CD4-positive, alpha-beta T cell treated with Interleukin-15 for 4 hours (primary cell): ENCODE measurements at places on chromosomes 1 and 21.
A peak's percentile ranks its signal among the peaks of the same experiment; 100 is the strongest.

- DNase-seq, result no peak
Observed at GRCh38 chr1:241834733-241835377, 13.1 kb upstream of the EXO1 start.

GRCh38 chr1:119475866-119476439 is 31.1 kb upstream of the HSD3B1 start:
- no peak for DNase-seq

DNA sequence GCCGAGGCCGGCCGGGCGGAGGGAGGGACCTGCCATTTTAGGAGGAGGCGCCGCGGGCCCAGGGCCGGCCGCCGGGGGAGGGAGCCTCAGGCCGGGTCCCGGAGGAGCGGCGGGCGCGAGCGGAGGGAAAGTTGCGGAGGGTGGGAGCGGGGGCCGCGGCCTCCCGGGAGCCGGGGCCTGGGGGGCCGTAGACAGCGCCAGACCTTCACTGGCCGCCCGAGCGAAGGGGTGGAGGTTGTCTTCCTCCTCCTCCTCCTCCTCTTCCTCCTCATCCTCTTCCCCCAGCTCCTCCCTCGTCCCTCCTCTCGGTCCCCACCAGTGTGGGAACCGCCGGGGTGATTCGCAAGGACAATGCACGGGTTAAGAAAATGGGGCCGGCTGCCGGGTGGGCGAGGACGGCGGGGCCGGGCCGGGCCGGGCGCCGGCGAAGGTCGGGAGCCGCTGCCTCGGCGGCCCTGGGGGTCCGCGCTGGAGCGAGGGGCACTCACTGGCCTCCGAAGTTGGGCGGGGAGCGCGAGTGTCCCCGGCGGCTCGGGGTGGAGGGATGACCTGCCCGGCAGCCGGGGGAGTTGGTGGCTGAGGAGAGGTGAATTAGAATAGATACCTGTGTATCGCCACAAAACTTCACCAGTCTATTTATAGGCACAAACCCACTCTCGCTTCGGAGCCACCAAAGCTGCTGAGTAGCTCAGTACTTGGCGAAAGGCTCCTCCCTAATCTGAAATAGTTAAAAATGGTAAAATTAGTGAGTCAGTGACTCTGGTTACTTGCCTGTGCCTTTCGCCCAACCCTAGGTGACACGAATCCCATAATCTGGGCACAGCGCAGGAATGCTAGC is 1.3 kb downstream of the DYRK1A start:
- peak; percentile 41 for DNase-seq

DNA sequence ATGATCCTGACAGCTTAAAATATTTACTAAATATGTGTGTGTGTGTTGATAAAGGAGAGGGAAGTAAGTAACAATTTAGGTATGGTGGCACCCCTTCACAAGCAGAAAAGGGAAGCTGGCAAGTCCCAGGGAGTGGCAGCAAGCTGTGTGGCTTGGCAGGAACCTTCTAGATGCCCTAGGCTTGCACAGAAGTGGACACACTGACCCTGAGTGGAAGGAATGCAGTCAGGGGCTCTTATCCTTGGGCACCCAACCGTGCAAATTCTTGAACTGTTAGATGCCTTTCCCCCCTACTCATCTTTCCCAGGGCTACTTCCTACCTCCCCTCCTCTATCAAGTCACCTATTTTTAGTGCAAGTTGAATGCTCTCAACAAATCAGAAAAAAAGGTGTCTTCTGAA is 18.9 kb downstream of the ACP6 start:
- no peak for DNase-seq

GRCh38 chr1:164524810-164525209 is 34.2 kb upstream of the PBX1 start:
- DNase-seq, result no peak

DNA sequence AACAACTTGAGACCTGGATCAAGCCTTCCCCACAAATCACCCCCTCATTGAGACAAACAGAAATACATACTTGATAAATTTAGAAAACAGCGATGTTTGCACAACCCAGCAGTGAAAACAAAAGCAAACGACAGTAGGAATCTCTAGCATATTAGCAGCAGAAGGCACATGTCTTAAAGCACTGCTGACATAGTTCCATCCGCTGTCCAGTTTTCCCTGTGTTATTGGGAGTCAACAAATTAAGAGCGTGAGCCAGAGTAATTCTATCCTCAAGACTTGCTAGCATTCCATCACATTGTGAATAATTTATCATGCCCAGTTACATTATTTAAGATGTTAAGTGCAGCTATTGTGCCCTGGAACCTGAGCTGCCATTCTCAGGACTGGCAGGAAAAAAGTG is 55.3 kb downstream of the IGSF5 start:
- DNase-seq, result no peak

- DNase-seq, result peak; percentile 38
Observed at GRCh38 chr1:160007577-160008200, 24.1 kb downstream of the PIGM start.

DNA sequence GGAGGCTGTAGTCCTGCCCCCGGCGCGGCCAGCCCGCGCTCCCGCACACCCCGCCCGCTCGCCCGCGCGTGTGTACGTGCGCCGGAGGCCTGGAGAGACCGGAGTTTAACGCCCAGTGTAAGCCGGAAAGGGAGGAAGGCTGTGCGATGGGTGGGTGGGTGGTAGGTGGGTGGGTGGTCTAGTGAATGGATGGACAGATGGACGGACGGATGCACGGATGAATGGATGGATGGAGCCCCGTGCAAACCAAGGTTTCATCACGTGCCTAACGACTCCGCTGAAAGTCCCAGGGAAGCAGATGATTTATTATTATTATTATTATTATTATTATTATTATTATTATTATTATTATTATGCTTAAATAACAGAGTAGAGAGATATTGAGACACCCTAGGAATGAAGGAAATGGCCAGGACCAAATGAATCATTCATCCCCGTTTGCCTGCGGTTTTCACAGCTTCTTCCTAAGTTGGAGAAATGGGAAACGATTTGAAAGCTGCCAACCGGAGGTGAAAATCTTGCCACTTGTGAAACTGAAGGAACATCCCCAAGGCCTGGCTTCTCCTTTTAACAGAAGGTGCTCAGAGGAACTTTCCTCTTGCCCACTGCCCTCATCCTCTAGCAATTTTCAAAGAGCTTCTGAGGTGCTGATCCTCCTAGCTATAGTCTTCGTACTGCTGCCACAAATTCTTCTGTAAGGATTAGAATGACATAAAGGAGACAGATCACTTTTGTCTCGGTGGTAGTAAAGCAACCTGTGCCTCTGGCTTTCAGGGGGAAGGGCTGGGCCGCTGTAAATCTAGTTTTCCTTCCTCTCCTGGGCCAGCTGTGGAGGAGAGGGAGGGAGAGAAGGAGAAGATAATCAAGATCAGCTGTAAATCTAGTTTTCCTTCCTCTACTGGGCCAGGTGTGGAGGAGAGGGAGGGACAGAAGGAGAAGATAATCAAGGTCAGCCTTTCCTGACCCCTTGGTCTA is 648 bp upstream of the RGS7 start:
- no peak for DNase-seq

- peak; percentile 66 for DNase-seq
Observed at GRCh38 chr1:33256471-33257206, at the start of gene ZNF362. Gene ZNF362 (plus strand): TSS chr1:33256492. CDS start chr1:33270575, 14,083 bp downstream.

DNA sequence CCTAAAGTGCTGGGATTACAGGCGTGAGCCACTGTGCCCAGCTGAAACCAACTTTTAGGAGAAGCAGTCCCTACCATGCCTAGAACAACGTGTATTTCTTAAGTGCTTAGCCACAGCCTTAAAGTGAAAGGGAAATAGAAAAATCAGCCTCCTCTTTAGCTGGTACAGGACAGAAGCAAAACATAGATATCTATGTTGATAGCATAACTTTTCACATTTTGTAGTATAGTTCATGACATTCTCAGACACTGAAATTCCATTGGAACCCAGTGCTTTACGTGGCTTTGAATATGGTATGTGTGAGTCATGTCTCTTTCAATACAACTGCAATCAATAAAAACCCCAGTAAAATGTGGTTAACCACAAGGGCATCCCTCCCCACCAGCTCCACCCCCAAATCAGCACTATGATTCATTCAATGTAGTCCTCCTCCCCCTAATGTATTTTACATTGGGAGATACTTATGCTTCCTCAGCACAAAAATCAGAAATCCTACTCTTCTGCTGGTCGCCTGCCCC is 32.1 kb downstream of the TGFB2 start:
- peak; percentile 46 for DNase-seq

GRCh38 chr1:230545181-230545580 is 97.1 kb upstream of the COG2 start:
- no peak for DNase-seq

GRCh38 chr1:4702932-4703331 is 48.5 kb downstream of the AJAP1 start:
- DNase-seq, result no peak

DNA sequence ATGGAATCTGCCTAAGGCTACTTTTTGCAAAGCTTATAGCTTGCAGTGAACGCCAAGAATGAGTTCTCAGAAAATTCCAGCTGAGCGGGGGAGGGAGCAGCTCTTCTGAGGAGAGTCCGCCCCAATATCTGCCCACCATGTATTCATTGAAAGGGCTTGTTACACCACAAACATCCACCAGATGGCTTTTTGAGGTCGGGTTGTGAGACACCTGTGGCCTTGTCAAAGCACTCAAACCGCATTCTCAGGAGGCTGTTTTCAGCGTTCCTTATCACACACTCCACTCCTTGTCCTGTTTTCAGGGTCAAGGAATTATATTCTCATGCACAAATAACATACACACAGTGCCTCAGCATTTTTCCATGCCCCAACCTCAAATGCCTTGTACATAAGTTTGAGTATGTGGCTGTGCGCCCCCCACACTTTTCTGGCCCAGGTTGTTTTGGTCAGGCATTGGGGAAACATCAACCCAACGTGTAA is 3.9 kb upstream of the C4BPB start:
- peak; percentile 62 for DNase-seq

DNA sequence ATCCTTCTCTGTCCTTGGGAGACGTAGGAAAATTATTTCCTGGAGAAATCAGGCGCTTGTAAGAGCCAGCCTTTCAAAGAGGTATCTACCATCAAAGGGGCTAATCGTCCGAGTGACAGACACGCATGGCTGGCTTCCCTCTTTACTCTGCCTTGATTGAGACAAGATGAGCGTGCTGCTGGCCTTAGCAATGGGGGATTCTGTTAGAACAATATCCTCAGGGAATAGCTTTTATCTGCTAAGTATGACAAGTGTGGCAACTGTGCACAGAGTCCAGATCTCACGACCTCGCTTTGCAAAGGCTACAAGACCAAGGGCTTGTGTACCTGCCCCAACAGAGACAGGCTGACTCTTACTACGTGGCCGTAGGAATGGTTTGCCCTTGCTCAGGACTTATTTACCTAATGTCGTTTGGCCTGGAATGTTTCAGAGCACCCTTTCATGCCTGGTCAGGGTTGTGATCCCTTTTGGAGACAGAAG is 417.1 kb downstream of the KIF26B start:
- DNase-seq, result no peak

- DNase-seq, result no peak
Observed at GRCh38 chr1:109048335-109048734, 6.4 kb upstream of the WDR47 start.

GRCh38 chr1:3919706-3920105 is 19.6 kb upstream of the C1orf174 start:
- no peak for DNase-seq

DNA sequence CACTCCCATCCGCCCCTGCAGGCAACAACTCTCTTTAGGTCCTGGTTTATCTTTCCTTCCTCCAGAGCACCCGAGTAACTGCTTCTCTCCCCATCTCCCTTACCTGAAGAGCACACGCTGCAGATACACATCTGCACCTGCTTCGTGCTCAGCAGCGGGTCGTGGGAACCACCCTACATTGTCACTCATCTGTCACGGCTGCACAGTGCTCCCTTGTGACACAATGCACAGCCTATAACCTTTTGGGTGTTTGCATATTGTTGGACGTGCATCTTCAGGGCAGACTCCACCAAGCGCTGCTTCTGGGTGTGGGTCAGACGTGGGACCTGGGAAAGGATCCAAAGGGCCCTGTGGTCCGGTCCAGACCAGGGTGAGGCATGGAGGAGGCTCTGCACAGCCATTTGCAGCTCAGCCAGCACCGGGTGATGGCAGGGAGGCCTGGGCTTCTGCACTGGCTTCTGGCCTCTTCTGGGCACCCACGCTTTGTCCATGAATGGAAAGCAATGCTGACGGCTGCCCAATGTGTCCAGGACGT is 42.5 kb downstream of the WDR4 start:
- DNase-seq, result no peak

DNA sequence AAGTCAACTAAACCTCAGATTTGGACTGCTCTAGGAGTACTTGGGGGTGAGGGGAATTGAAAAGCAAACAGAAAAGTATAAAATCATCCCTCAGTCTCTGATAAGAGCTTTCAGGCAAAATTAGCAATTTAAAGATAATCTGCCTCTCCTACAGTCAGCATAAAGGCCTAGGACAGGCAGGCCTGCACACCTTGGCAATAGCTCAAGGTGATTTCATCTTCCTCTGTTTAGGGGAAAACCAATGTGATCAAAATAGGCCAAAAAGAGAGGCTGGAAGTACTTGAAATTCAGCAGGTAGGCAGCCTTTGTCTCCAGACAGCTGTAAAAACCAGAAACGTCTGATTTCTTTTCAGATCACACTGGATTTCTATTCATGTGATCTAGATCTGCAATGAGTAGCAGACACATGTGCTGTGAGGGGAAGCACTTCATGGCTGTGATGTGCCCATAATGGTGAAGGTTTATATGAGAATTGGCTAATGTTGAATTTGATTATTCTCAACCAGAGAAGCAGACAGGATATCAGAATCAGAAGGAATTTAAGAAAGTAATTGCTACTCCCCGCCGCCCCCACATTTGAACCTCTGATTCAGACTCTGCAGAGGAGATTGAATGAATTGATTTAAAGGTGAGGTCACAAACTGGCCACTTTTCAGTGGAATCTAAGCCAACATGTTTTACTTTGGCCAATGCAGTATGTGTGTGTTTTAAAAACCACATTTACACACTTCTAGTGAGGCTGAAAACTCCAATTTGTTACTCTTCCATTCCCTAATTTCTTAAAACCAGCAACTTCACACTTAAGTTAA is 45.8 kb upstream of the DNASE2B start:
- no peak for DNase-seq

- no peak for DNase-seq
Observed at GRCh38 chr1:83760226-83761021, 238.5 kb downstream of the TTLL7 start.

DNA sequence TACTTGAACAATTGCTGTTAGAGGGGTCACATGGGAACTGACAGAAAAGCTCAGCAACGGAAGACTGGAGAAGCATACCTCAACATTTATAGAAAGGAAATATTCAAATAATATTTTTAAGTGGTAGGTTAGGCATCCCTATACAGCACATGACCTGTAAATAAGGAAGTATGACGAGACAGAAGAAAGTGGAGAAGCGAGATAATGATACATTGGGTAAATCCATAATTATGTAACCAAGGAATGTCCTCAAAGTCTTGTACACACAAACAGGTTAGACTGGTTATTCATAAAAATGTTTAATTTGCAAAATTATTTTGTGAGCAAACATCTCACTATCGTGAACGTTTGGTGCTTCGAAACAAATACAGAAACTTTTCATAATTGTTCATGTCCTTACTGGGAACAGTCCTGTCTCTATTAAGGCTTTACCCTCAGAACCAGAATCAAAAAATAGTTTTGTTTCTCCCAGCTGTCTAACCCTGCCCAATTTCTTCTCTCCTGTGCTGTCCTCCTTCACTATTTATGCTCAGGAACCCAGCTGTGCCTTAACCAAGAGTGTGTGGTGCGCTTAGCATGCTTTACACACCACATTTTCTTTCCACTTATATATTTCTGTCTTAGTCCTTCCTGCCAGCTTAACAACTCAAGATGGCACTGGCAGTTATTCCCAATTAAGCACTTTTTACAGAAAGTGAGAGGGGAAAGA is 10.2 kb downstream of the KMO start:
- no peak for DNase-seq

- DNase-seq, result no peak
Observed at GRCh38 chr21:26179501-26179900, 8.9 kb upstream of the APP start.

GRCh38 chr1:113686891-113687618 is 72.2 kb downstream of the PHTF1 start:
- DNase-seq, result no peak
